ENCODE measurements at places on chromosomes 12 and 14. TPM values are rescaled to one million over a fixed set of nuclear protein-coding genes. Genes with fewer than 3 reads are reported as not detected.

- no peak overlapping the region for H3K4me3 ChIP-seq
- no peaks in the 10 kb centered on the region for H3K4me1 ChIP-seq
These were observed 10.9 kb upstream of the ADSS1 start for GRCh38 chr14:104712881-104713734.

DNA sequence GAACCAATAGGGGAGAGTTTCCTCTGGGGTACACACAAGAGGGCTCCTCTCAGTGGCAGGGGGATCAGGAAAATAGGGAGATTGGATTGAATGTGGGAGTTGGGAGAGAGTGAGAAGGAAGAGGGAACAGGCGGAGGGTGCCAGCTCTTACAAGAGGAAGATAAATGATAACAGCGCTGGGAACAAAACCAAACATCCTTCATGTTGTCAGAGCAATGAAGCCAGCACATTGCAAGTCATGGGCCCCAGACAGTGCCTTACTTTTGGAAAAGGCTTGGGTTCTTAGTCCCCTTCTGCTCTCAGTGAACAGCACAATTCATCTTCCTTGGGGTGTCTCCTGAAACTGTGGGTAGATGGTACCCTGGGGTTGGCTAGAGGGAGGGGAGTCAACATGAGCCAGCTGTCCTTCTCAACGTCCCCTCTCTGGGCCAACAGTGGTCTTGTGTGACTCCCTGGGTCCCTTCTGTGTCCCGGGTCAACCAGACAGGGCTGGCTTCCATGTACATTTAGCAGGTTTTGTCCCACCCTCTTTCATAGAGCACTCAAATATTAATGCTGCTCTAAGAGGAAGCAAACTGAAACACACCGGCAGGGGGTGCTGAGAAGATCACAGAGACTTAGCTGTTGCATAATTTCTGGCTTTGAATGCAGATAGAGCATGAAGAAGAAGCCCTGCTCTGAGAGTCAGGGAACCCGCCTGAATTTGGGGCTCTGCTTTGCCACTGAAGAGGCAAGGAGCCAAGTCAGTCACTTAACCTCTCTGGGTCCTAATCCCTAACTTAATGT lies 138.5 kb downstream of the ESRRB start:
- H3K27me3 ChIP-seq, result peaks cover 7% of the 10 kb centered on the region
- DNase-seq, result peak; percentile 16
- no peak overlapping the region for H3K4me3 ChIP-seq

GRCh38 chr12:64497484-64497883 lies 45.6 kb downstream of the TBK1 start:
- no peaks in the 10 kb centered on the region for H3K4me1 ChIP-seq
- H3K36me3 ChIP-seq, result peaks cover 8% of the 10 kb centered on the region
- H3K27me3 ChIP-seq, result no peaks in the 10 kb centered on the region
- no peak overlapping the region for H3K4me3 ChIP-seq
- no peak for DNase-seq
- H3K27ac ChIP-seq, result no peak overlapping the region

DNA sequence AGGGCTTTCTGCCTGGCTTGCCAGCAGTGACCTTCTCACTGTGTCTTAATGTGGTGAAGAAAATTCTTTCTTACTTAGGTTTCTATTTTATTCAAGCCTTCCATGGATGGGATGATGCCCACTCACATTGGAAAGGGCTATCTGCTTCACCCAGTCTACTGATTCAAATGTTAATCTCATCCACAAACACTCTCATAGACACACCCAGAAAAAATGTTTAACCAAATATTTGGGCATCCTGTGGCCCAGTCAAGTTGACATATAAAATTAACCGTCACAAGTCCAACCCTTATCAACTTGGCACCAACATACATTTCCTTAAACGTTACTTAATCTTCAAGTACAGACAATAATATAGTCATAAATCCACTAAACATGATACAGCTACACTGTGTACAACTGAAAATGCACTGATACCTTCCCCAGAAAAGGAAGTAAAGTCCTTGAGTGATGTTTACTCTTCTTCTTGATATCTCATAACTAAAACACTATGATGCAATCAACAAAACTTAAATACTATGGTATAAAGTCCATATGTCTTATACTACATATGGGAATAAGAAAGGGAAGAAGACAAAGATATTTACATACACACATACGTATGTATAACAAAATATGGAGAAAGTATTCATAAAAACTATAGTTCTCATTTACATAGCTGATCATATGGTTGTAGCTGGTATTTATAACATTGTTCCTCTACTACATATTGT lies 394.7 kb upstream of the NOVA1 start:
- H3K36me3 ChIP-seq, result no peaks in the 10 kb centered on the region
- H3K27ac ChIP-seq, result no peak overlapping the region
- H3K4me1 ChIP-seq, result no peaks in the 10 kb centered on the region
- DNase-seq, result peak; percentile 3
- H3K27me3 ChIP-seq, result no peaks in the 10 kb centered on the region

Gene CLEC1A
- total RNA-seq, result 22.5 TPM

Gene NEDD8
- 261 TPM for total RNA-seq
